ENCODE measurements at places on chromosomes 7 and 10.
A peak's percentile ranks its signal among the peaks of the same experiment; 100 is the strongest.

DNA sequence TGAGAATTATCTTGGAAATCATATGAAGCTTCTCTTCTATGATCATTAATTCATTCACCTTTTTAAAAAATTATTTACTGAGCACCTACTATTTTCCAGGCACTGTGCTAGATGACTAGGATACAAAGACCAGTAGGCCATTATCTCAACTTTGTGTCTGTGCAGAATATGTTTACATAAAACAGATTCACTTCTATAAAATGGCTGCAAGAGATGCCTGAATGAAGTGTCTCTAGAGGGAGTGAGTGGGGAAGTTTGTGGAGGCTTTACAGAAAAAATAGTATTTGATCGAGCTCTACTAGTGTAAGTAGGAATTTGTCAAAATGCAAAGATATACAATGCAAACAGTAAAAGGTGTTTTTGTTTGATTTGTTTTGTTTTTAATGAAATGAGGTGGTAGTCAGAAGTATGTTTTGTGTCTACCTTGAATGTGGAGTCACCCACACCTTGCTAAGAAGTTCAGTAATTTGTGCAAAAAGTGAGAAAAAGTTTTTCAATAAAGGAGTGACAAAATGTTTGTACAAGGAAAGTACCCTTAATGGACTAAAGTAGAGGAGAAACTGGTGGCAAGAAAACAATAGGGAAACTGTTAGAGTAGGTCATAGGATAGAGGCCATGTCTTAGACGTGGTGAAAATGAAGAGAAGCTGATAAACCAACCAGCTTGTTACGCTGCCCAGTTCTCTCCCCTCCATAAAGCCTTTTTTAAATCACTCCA, 125.5 kb downstream of the KCND2 start:
- DNase-seq = no peak

- DNase-seq = peak; percentile 27
These were observed 488 bp downstream of the ARMC10 start for GRCh38 chr7:103075337-103075918.

DNA sequence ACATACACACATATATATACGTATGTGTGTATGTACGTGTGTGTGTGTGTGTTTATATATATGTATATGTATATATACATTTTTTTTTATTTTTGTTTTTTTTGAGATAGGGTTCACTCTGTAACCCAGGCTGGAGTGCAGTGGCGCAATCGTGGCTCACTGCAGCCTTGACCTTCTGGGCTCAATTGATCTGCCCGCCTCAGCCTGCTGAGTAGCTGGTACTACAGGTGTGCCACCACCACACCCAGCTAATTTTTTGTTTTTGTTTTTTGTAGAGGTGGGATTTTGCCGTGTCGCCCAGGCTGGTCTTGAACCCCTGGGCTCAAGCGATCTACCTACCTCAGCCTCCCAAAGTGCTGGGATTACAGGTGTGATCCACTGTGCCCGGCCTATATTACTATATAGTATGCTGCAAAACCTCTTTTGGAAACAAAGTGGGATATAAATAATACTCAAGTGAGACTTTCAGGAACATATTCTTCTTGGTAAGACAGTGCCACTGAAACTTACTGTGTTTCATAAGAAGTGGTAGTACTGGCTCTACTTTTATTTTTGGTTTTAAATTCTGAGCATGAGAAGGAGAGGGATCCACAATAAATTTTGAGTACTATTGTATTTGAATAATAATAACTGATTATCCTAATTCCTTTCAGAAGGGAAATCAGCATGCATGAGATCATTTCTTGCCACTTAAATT, 51.0 kb downstream of the MLLT10 start:
- DNase-seq = no peak

DNA sequence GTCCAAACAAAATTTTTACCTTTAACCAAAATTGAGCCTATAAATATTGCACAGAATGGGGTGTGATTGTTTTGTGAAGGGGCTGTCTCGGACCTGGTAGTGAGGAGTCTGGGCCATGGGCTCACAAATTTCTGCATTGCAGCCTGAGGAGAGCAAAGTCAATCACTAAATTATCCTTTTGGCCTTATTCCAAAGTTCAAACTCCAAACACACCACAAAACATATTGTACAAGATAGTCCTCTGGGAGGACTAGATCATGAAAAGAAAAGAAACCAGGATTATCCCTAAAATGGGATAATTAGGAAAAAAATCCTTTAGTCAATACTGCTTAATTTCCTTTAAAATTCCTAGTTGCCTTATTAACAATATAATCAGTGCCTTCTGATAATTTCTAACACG, 115.5 kb downstream of the BUB3 start:
- DNase-seq = no peak

GRCh38 chr10:49178489-49179471, 9.4 kb downstream of the TMEM273 start:
- DNase-seq = no peak

DNA sequence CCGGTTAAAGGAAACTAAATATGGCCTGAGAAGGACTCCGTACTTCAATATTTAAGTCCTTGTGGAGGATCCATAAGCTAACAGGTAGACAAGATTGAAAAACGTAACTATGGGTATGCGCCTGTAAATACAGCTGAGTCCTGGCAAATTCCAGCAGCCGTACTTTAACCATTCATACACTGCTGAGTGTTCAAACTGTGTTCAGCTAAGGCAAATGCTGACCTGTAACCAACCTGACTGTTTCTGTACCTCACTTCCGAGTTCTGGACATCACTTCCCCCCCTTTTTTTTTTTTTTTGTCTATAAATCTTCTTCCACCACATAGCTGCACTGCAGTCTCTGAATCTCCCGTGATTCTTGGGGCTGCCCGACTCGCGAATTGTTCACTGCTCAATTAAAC, 69.1 kb downstream of the SRPK2 start:
- no peak for DNase-seq

Measured in activated CD8-positive, alpha-beta memory T cell treated with anti-CD3 and anti-CD28 coated beads for 1 hour (primary cell).